ENCODE measurements at places on chromosomes 6 and 20.
A peak's percentile ranks its signal among the peaks of the same experiment; 100 is the strongest.

GRCh38 chr6:10862361-10862760 is 19.5 kb downstream of the GCM2 start:
- no peak for DNase-seq

DNA sequence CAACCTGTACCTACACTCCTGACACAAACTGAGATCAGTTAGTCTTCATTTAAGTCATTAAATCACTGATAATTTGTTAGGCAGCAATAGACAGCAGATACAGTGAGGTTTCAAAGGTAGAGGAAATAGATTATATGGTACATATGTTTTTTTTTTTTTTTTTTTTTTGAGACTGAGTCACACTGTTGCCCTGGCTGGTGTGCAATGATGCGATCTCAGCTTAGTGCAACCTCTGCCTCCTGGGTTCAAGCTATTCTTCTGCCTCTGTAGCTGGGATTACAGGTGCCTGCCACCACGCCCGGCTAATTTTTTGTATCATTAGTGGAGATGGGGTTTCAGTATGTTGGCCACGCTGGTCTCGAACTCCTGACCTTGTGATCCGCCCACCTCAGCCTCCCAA is 38.2 kb upstream of the KIF13A start:
- DNase-seq: no peak

- no peak for DNase-seq
Observed at GRCh38 chr20:36447101-36447500, 94.2 kb upstream of the MYL9 start.

- DNase-seq: no peak
Observed at GRCh38 chr6:16402581-16402900, 164.2 kb downstream of the GMPR start.

DNA sequence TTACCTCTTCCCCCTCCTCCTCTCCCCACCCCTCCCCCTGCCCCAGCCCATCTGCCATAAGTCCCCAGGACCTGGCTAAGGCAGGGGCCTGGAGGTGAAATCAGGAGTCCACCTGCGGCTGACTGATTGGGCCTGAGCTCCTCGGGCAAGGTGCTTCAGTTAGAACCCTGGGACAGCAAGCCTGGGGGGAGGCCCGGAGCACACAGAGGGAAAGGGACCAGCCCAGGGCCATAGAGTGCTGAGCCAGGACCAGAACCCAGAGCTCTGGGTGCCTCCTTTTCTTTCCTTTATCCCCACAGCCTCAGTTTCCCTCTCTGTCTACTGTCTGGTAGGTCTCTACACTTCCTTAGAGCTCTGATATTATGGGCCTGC is 35.7 kb upstream of the VEGFA start:
- DNase-seq: no peak

DNA sequence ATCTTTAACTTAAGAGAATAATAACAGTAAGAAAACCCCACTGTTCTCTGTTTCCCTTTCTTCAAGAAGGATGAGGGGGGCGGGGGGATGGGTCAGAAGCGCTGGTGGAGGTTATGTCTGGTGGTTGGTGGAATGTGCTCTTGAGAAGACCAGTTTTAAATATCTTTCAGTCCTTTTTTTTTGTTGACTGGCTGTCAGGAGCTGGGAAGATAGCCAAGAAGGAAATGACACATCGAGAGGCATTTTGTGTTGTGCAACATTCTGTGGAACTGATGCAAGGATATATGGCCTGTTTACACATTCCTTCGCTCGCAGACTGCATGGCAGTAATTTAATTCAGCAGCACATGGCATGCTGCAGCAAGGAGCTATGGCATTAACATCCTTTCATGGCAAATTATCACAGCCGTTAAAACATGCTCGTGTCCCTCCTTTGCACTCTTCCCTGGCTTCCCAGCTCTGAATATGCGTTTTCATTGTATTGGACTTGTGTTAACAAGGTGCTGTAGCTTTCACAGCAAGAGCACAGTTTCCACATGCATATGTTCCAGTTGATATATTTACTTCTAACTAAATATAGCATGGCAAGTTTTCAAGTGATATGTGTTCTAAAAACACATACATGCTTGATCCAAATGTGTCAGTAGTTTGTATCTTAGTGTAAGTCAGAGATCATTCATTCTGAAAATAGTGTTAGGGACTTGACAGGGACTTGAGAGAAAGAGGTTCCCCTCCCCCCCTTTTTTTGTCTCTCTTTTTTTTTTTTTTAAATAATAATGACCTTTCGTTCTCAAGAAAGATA is 68.2 kb upstream of the SUPT3H start:
- peak; percentile 32 for DNase-seq

- DNase-seq: no peak
Observed at GRCh38 chr6:108082539-108082938, 8.0 kb upstream of the OSTM1 start.

DNA sequence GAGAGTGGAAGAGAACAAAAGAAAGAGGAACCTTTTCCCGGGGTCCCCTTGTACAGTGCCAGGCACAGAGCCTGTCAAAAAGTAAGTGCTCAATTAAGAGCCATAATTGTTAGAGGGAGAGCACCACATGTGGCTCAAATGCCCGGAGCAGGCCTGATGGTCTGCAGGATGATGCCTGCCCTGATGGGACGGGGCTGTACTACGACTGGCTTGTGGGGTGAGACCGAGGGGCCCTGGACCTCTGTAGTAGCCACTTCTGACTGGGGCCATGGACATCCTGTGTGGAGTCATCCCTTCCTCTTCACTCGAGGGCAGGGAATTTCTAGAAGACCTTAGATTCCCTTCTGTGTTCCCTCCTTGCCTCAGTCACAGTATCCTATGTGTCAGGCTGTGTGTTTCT is 47.9 kb downstream of the KCNK5 start:
- DNase-seq: no peak

DNA sequence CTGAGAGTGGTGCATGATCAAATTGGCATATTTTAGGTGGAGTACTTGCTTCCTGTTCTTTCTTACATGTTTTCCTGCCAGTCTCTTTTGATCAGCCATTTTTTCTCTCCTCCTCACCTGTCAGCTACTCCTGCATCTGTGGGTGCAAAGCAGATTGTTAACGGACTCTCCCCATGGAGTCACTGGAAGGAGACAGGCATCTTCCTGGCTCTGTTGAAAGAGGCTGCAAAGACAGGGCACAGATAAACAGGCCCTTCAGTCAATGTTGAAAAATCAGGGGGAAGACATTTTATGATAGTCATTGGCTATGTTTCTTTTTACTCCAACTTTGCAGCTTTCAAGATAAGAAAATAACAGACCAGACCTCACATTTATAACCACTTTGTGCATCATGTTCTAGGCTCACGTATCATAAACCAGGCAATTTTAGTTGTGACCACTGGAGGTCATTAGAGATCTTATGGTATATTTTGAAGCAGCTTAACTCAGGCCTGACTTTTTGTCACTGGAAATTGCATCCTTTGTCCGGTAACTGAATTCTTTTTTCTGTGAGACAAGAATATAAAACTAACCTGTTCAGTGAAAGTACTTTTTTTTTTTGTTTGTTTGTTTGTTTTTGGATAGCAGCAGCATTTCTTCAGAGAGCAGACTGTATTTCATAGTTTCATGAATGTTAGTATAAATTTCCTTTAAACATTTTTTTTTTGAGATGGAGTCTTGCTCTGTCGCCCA is 20.1 kb downstream of the ECT2L start:
- peak; percentile 44 for DNase-seq

- no peak for DNase-seq
Observed at GRCh38 chr20:39855056-39855455, 834.0 kb downstream of the MAFB start.

GRCh38 chr20:47789081-47789763 is 3.9 kb upstream of the SULF2 start:
- no peak for DNase-seq

DNA sequence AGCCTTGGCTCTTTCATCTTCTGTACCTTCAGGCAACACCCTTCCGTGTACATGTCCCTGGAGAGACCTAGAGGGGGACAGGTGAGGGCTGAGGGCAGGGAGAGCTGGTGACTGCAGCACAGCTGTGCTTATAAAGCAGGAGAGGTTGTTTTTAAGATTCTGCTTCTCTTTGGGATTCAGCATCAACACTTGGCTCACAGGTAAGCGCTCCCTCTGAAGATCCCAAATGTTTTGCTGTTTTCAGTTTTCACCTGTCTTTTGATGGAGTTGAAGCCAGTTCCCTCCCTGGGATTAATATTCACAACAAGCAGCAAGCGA is 19.4 kb upstream of the TRAF3IP2 start:
- DNase-seq: no peak

- no peak for DNase-seq
Observed at GRCh38 chr20:50336661-50337060, 146.0 kb downstream of the CEBPB start.

GRCh38 chr6:25053875-25054371 is 118.2 kb upstream of the RIPOR2 start:
- DNase-seq: no peak

DNA sequence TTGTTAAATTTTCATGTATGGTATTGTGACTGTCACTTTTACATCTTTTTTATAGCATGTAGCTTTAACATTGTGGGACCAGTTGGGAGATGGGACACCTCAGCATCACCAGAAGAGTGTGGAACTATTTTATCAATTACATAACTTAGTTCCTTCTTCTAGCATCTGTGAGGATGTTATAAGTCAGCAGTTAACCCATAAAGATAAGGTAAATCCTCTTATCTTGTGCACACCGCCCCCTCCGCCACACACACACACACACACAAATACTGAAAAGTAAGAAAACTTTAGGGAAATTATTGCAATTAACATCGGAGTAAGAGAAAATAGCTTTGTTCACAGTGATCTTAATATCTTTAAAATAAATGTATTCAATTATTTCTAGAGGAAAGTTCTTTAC is 60.9 kb downstream of the PGM3 start:
- DNase-seq: no peak

DNA sequence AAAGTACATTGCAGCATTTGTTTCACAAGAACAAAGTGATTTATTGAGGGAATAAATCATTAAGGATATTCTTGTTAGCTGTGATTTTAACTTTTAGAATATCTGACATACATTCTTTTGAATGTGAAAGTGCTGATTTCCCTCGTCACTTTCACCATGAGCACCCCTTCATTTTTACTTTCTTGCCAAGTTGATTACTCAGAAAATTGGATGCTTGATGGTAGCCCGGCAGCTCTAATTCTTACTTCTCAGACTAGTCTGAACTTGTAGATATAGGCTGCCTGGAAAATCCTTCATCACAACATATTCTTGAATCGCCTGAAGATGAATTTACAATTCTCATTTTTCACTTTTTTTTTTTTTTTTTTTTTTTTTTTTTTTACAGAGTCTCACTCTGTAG is 147.1 kb upstream of the SMLR1 start:
- no peak for DNase-seq

DNA sequence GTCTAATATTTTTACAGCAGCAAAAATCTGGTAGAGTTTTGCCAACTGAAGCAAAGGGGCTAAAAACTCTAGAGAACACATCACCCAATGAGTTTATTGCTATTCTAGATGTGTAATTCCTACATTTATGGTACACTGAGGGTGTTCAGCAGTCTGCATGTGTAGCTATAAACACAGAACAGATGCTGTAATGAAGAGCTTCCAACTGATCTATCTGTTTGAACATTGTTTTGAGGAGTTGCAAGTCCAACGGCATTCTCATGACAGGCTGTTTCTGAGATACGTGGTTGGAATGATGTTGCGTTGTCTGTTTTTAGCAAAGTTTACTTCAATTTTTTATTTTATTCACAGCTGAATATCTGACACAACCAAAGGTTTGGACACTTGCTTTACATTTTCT is 141.2 kb upstream of the RAB32 start:
- DNase-seq: no peak

DNA sequence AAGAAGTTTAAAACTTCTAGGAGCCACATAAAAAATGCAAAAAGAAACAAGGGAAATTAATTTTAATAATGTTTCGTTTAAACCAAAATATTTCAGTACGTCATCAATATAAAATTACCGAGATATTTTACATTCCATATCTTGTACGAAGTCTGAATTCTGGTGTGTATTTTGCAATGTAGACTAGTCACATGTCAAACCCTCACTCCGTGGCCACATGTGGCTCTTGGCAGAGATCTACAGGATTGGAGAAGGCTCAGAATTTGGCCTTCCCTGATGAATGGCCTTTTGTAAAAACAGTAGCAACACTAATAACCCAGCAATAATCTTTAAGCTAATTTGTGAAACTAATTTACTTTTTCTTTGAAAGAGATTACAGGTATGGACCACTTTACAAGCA is 217.1 kb downstream of the PRL start:
- no peak for DNase-seq

GRCh38 chr6:46893648-46894047 is 28.1 kb downstream of the ADGRF5 start:
- DNase-seq: no peak

- no peak for DNase-seq
Observed at GRCh38 chr6:170151804-170152123, 139.1 kb downstream of the DLL1 start.

- no peak for DNase-seq
Observed at GRCh38 chr6:164628302-164628931, 681.0 kb downstream of the C6orf118 start.

DNA sequence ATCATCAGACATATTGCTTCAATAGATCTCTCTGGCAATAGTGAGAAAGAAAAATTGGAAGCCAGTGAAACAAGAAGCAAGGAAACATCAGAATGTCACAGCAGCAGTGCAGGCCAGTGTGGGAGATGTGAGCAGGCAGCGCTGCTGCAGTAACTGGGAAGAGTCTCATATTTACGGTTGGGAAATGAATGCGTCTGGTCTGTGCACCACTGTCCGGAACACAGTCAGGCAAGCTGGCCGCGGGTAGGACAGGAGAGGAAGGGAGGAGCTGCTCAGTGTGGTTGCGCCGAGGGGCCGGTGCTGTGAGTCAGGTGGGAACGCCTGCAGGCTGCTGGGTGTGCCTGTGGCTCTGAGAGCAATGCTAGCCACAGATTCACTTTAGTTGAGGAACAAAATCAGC is 6.4 kb upstream of the PSMG4 start:
- no peak for DNase-seq

GRCh38 chr6:132687306-132687705 is 26.5 kb downstream of the VNN1 start:
- no peak for DNase-seq

GRCh38 chr6:147563472-147563871 is 55.0 kb downstream of the SAMD5 start:
- no peak for DNase-seq

- no peak for DNase-seq
Observed at GRCh38 chr6:3755637-3756545, 4.4 kb upstream of the PXDC1 start.

DNA sequence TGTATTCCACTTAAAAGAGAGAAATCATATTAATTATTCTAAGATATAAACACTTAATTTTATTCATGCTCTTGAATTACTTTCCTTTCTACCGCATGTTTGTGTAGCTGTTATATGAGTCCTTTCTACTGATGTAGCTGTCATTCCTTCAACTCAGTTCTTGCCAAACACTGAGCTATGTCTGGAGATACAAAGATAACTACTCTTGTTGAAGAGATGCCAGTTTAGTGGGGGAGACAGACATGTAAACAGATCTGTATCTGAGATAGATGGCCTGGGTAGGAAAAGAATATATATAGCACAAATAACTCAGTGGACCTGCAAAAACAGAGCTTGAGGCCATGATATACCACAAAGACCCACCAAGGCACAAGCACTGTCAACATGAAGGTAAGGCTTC is 157.3 kb downstream of the BTBD9 start:
- DNase-seq: no peak

Data from HuH-7 (cell line).